ENCODE measurements at places on chromosomes 6 and 20.

DNA sequence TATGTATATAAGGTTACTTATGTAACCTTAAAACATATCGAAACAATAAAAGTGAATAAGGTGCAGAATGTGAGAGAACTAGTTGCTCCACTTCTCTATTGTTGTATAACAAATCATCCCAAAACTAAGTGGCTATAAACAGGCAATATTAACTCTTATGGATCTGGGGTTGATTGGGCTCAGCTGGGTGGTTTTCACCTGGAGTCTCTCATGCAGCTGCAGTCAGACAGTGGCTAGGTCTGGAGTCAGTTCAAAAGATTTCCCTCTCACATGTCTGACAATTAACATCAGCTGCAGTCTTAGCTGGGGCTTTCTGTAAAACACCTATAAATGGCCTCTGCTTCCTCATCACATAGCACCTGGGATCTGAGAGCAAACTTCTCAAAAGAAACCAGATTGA lies 288.4 kb upstream of the SASH1 start:
- DNase-seq = no peak

GRCh38 chr6:127869772-127870404 lies 31.0 kb downstream of the THEMIS start:
- DNase-seq = no peak

DNA sequence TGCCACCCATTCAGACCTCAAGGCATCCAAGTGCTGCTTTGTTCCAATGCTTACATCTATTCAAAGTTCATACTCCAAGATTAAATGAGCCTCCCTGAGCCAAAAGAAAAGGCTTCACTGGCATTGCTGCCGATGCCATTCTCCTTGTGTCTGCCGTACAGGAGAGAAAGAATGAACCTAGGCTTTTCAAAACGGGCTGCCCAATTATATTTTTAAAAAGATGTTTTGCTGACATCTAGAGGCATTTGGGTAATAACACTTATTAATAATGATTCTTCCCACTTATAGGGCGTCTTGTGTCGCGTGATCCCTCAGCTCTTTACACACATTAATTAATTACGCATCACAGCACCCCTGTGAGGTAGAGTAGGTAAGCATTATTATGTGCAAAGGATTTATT lies 545.6 kb downstream of the PKHD1 start:
- DNase-seq = no peak

DNA sequence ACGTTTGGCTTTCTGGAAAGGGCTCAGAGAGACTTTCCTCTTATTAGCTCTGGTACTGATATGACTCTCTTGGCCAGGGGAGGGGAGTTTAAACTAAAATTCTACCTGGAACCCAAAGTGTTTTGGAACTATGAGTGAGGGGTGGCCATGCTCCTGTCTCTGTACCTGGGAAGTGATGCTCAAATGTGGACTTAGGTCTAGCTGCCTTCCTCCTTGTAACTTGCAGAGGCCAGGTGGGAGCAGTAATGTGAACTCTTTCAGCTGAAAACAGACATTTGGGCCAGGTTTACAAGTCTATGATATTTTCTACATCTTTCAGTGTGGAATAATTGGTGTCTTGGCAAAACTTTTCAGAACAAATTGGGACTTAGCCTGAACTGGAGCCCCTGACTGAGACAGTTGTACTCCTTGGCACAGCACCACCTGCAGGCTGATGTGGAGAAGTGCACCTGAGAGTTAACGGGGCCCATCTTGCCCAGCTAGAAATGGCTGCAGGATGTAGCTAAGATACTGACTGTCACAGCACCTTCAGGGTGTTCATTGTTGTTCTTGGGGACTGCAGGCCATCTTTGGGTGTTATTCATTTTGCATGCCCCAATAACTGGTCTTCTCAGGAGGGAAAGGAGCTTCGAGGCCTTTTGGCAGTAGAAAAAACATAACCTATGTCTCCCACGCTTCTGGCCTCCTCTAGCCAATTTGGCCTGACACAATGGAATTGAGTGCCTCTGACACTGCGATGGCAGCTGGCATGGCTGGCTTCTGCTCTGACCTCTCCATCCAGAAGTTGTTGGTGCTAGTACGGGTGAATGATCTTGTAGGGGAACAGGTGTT lies 37.1 kb downstream of the CD109 start:
- DNase-seq = peak; percentile 78

DNA sequence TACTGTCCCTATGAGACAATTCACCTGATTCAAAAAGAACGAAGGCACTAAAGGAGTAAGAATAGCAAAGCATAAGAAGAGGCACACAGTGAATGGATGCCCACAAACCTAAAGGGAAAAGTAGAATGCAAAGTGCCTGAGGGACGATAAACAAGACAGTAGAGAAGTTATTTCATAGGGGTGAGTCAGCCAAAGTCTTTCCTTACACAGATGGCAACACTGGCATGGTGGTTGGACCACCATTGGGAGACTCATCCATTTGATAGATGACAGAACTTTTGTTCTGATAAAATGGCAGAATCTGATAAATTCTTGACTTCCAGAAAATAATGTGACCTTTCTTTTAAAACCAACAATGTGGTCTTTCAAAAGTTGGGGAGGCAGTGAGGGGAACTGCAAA lies 148.1 kb upstream of the HDAC2 start:
- no peak for DNase-seq

DNA sequence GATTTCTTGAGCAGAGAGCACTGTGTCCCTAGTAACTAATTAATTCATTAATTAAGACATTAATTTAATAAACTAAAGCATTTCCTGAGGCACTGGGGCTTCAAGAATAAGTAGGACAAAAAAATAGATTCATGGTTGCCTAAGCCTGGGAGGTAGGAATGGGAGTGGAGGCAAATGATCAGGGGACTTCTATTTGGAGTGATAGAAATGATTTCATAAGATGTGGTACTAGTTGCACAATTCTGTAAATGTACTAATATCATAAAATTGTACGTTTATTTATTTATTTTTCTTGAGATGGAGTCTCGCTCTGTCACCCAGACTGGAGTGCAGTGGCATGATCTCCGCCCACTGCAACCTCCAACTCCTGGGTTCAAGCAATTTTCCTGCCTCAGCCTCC lies 287.2 kb downstream of the KHDC1L start:
- DNase-seq = no peak

- no peak for DNase-seq
Measured at GRCh38 chr6:89290401-89291155, 24.5 kb downstream of the GABRR2 start.

DNA sequence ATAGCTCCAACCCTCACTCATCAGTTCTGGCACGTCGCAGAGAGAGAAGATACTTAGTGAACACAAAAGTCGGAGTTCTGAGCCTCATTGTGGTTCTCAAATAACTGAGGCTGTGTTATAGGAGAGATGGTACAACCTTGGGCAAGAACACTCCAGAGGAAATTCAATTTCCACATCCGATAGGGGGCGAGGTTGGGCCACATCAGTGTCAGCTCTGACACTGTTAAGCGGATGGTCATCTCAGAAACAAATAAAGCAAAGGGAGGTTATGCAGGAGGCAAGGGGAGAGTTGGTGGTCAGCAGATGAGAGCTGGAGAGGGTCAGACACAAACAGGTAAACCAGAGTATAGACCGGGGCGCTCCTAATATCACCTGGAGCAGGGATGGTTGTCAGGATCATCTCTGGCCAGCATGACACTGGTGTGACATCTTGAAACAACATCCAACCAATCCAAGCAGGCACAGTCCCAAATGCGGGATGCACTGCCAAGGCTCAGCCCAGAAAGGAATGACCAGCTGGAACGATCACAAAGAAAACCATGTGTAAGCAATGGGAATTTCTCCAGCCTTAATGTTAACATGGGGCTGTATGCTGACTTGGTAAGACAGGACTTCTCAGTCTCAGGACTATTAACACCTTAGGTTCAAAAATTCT lies 331.8 kb downstream of the HACE1 start:
- DNase-seq = peak; percentile 4

GRCh38 chr6:130766239-130767144 lies 60.7 kb upstream of the SMLR1 start:
- no peak for DNase-seq

DNA sequence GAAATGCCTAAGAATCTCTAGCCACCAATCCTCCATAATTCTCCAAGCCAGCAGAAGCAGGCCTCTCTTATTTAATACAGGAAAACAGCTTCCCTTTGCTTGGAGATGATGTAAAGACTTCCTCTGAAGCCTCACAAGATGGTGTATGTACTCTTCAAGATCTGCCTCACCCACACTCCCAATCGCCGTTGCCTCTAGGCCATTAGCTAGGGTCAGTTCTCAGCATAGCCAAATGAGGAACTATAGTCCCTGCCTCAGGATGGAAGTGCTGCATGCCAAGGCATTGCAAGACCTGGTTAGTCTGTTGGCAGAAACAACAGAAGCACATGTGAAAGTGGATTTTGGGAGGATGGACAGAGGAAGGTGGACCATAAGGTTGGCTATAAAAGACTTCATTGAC lies 139.1 kb downstream of the SCML4 start:
- DNase-seq = no peak

GRCh38 chr20:57244221-57244585 lies 22.2 kb downstream of the BMP7 start:
- no peak for DNase-seq

GRCh38 chr6:112923940-112924587 lies 576.9 kb downstream of the RFPL4B start:
- DNase-seq = no peak

DNA sequence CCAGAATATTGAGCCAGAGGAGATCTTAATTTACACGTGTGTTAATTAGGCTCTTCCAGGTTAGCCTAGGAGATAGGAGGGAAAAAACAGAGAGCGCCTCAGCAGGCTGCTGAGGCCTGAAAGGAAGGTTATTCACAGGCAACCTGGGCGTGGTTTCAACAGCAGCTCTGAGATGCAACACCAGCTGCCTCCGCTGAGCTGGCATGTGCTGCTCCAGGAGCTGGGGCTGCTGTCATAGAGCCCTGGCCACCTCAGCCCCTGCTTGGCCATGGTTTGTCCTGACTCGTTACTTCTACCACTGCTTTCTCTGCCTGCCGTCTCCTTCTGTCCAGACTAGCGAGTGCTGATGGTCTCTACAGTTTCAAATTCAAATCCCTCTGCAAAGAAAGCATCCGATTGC lies 32.4 kb upstream of the RPP40 start:
- no peak for DNase-seq

GRCh38 chr20:46696791-46697279 lies 7.6 kb upstream of the TP53RK start:
- DNase-seq = no peak
